Activated CD4-positive, alpha-beta T cell treated with anti-CD3 and anti-CD28 coated beads, Interleukin-2, amount 50 U/mL, for 48 hours (primary cell): ENCODE measurements at places on chromosomes 3 and 15.

DNA sequence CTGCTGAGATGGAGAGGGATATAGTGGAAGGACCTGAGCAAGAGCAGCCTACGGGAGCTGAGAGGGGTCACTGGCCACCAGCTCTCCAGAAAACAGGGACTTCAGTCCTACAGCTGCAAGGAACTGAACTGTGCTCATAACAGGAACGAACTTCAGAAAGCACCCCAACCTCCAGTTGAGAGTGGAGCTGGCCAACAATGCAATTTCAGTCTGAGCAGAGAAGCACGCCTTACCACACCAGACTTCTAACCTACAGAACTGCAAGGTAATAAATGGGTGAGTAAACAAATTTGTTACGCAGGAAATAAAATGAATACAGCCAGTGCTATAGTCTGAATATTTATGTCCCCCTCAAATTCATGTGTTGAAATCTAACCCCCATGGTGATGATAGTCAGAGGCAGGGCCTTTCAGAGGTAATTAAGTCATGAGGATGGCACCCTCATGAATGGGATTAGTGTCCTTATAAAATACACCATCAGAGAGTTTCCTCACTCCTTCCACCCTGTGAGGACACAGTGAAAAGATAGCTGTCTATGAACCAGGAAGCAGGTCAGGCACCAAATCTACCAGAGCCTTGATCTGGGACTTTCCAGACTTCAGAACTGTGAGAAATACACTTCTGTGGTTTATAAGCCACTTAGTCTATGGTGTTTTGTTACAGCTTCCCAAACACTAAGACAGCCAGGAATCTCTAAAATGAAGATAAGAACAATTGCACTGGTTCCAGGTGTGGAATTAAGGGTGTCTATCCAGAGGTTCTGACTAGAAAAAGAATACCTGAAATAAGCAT is 58.6 kb downstream of the SYNM start:
- no peak for DNase-seq

- no peak for DNase-seq
Observed at GRCh38 chr3:131480116-131480515, 22.7 kb downstream of the MRPL3 start.

GRCh38 chr3:88101142-88101541 is 42.1 kb downstream of the ZNF654 start:
- DNase-seq, result no peak

DNA sequence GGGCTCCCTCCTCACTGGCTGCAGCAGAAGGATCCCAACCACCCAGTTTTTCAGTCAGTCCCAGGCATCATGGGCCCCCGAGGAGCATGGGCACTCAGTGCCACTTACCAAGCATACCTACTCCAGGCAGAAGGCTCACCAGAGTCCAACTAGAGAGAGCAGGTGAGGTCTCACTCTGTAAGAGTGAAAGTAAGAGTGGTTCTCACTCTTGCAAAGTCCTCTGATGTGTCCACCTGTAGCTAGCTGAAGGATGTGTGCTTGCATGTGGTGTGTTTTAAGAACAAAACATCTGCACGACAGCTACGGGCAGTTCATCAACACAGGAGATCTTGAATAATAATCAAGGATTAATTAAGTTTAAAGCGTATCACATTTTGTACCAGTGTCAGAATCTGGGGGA is 49.7 kb downstream of the CCK start:
- DNase-seq, result no peak

DNA sequence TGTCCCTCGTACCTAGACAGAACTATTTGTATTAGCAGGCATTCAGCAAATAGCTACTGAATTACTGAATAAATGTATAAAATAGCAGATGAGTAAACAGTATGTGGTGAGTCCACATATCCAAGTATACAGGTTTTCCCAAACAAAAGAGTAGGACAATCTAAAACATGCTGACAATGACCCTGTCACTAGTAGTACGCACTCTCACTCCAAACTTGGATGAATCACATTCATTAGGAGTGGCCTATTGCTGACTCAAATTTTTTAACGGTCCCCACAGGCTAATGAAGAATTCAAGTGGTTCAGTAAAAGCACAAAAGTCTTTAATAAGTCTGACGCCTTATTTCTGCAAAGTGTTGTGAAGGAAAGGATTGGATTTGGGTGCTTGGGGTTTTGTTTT is 449.3 kb upstream of the THBS1 start:
- DNase-seq, result no peak

DNA sequence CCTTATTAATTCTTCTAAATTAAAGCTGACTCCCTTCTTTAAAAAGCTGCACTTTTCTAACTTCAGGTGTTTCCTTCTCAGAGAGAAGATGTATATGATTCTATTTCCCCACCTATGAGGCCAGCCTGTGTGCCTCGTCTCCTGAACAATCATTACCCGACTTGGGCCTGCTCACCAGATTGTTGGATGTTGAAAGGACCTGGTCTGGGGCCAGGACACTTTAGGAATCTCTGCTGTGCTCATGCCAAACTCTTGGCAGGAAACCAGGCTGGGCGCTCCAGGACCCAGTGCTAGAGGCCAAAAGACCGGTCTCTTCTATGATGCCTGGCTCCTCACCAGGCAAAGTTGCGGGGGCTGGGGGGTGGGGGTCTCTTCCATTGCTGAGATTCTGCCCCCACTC is 16.9 kb upstream of the LRRC31 start:
- DNase-seq, result no peak
